ELF-1 (cell line): ENCODE measurements at places on chromosomes 3 and 15.

DNA sequence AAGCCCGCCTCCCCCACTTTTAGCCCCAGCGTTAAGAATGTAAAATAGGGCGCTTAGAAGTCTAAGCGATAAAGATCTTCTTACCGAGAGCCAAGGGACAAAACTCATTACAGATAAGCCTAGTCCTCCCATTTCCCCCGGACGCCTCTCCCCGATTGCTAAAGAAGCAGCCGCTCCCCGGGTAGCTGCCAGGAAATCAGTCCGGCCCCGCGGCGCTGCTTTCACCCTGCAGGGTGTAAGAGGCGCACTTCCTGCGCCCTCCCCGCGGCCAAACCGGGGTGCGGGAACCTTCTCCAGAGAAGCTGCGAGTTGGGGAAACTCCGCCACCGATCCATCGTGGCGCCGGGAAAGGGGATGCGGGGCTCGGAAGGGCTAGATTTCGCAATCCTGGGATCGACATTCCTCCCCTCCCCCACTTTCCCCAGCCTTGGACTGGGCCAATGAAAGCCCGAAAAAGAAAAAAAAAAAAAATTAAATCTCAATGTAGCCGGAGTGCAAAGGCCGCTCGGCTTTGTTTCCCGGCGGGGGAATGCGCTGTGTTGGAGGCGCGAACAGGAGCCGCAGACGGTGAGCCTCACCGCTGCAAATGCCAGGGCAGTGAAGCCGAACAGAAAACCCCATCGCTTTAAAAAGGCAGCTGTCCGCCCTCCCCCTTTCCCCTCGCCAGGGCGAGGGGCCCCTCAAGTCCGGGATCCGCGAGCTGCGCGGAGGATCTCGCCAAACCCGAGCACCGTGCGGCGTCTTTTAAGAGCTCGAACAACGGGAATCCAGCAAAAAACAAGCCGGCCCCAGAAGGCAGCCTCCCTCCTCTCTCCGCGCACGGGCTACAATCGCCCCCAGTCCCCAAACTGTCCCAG lies 626 bp upstream of the PTPRG start:
- DNase-seq, result peak; percentile 94

DNA sequence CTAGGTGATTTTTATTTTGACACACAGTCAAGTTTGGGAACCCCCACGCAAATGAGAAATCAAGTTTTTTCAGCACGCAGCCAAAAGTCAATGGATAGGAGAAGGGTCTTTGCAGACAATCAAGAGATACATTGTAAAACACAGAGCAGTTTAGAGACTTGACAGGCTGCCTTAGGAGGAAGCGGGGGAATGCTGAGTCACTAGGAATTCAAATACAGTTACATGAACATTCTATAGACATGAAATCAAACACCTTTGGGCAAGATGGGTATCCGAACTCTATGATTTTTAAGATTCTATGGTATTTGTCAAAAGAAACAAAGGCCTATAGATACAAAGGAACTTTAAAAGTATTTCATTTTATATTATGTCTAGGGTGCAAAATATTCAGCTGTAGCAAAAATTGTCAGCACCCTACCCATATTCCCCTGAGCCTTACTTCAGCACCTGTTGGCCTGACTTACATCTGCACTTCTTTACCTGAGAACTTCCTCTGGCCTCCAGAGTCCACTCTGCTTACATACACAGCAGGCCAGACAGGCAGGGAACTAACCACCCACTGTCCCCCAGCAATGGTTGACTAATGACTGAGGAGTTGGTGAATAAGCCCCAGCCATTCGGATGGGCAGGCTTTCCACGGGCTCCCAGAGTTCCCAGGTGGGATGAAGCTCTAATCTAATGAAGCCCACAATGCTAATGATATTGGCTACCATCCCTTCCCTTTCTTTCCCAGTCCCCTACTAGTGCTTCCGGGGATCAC lies 289.3 kb upstream of the RORA start:
- no peak for DNase-seq

- peak; percentile 47 for DNase-seq
These were observed 393.0 kb downstream of the IGSF11 start for GRCh38 chr3:118641608-118642007.

- DNase-seq, result no peak
These were observed 41.8 kb downstream of the KCNH8 start for GRCh38 chr3:19190126-19190525.

- no peak for DNase-seq
These were observed 639 bp upstream of the ITIH3 start for GRCh38 chr3:52793702-52794611.

- no peak for DNase-seq
These were observed 75.1 kb upstream of the OSTN start for GRCh38 chr3:191123946-191124345.

DNA sequence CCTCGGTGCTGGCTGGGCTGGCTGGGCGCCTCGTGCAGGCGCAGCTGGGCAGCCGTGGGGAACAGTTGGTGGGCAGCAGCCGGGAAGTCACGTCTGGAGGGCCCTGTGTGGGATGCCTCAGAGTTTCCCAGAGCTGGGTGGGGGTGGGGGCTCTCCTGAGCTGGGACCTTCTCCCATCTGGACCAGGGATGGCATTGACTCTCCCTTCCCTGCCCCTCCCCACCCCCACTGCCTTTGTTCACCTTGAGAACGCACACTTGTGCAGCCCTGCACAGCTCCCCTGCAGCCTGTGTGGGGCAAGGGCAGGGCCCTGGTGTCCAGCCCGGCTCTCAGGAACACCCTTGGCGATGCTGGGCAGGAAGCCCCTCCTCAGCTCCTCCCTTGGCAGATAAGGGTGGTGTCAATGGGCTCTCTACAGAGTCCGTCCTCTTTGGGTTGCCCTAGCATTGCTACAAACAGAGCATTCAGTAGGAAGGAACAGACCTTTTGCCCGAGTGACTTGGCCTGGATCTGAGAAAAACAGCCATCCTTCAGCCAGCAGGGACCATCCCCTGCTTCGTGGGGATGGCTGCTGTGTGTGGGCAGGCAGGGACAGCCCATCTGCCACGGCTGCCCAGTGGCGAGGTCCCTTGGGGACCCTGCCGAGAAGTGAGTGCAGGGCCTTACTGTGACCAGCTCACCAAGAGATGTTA lies 25.5 kb upstream of the KLF13 start:
- DNase-seq, result no peak

DNA sequence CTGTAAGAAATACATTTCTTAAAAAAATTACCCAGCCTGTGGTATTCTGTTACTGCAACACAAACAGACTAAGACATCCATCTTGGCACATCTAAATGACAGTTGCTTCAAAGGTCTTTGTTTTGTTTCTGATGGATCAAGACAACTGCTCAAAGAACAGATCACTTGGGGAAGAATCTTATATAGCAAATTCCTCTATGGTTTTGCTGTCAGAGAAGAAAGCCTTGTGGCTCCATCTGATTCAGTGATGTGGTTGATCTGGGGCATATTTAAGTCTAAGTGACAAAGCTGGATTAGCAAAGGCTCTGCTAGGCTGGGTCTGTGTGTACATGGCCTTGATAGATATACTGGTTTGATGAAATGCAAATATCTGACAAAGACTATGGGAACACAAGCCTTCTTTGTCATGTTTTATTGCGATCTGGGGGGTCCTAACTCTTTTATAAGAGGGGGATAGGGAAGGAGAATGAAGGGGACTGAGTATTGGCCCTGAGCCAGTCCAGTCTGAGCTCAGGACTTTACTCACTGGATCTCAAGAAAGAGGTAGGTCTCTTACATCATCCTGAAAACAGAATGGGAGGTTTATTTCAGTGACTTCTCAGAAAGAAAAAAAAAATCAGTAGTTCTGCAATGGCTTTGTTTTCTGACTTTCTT lies 14.3 kb upstream of the LIMD1 start:
- DNase-seq, result no peak

DNA sequence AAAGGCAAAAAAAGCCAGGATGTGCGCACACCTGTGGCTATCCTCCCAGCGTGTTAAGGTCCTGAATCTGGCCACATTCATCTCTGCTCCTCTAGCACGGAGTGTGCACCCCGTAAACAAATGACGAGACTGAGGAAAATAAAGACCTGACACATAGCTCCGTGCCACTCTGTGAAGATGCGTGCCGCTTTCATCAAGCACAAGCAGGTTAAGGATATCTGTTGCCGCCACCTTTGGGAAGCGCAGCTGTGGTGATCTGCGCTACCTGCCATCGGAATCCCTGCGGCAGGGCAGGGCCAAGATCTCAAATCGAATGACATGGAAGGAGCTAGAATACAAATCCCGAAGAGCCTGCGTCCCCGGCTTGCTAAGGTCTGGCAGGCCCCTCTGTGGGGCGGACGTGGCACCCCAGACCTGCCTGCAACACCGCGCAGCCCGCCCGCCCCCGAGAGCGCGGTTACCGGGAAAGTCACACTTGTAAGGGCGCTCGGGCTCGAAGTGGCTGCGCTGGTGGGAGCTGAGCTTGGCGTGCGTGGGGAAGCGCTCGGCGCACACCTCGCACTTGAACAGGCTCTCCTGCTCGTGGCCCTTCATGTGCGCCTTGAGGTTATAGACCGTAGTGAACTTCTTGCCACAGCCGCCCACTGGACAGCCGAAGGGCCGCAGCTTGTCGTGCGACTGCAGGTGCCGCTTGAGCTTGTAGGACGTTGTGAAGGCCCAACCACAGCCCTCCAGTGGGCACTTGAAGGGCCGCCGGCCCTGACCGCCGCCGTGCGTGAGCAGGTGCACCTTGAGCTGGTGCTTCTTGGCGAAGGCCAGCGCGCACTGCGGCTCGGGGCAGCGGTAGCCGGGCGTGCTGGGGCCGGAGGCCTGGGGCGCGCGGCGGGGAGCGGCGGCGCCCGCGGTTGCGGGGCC lies 936 bp downstream of the ZXDC start:
- DNase-seq, result peak; percentile 59

DNA sequence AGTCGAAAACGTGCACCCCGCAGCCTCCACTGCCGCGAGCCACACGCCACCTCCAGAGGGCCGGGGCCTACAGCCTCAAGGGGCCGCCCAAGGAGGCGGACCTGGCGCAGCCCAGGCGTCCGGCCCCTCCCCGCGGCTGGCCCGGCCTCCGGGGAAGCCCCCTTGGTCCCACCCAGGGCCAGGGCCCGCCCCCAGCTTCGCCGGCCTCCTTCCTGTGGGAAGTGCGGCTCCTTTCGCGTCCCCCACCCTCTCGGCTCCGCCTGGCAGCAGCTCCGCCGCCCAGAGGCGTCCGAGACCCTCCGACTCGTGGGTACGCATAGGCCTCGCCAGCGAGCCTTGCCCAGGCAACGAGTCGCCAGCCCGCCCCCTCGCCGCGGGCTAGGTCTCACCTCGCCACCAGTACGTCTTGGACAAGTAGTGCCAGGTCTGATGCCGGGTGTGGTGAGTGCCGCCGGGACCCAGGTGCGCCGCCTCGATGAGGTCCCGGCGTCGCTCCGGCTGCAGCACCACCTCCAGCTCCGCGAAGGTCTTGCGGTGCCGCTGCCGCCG lies 642 bp downstream of the ZBTB11 start:
- peak; percentile 97 for DNase-seq

- DNase-seq, result no peak
These were observed 283.8 kb upstream of the ADAMTS9 start for GRCh38 chr3:64971602-64972001.

DNA sequence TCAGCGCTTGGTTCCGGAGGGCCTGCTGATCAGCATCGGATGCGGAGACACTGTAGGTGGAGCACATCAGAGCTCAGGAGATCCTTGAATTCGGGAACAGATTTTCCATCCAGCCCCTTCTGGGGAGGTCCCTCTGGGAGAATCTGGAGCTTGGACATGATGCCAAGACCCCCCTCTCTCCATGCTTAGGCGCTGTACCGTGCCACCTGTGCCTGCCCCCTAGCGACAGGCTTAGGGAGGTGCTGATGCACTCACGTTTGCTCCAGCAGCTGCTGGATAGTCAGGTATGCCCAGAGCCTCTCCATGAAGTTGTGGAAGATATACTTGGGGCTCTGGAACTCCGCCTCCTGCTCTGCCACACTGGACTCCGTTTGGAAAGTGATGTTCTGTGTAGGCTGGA lies 9.7 kb downstream of the ITIH4 start:
- DNase-seq, result peak; percentile 69

DNA sequence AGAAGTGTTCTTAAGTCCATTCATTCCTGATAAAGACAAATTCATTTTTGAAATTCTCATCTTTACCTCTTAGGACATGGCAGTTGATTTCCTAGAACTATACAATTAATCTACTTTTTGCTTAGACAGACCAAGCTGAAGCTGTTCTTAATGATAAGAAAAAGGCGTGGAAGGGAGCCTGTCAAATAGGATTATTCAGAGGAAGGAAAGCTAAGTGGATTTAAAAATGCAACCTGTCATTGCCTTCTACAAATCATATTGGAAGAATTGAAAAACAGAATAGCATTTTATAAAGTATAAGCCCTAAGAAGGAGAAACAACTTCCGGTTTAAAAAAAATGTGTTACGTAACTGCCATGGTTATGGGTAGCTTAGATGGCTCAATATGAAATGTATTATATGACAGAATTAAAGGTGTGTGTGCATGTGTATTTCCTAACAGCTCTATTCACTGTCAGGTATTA lies 81.2 kb upstream of the RAP2B start:
- DNase-seq, result no peak

GRCh38 chr3:71486831-71487230 lies 96.7 kb downstream of the FOXP1 start:
- DNase-seq, result no peak

- no peak for DNase-seq
These were observed 294.8 kb downstream of the PLCL2 start for GRCh38 chr3:17179381-17180205.

- DNase-seq, result no peak
These were observed 371.2 kb upstream of the WNT5A start for GRCh38 chr3:55858302-55858701.

- DNase-seq, result no peak
These were observed 119.5 kb downstream of the CHST2 start for GRCh38 chr3:143239031-143239430.

DNA sequence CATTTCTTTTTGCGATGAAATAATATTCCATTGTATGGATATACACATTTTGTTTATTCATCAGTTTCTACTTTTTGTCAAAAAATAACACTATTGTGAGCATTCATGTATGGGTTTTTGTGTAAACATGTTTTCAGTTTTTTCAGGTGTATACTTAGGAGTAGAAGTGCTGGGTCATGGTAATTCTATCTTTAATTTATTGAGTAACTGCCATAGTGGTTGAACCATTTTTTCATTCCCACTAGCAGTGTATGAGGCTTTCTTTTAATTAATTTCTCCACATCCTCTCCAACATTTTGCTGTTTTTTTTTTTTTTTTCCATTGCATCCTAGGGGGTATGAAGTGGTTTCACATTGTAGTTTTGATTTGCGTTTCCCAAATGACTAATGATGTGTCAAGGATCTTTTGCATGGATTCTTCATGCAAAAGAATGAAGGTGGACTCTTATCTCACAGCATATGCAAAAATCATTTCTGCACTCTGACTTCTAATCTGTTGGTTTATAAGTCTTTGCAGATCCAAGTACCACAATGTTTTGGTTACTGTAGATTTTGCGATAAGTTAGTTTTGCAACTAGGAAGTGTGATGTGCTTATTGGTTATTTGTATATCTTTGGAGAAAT lies 12.6 kb downstream of the ATP2C1 start:
- no peak for DNase-seq
